B cell (primary cell): ENCODE measurements at places on chromosomes 2 and 18. TPM values are rescaled to one million over a fixed set of nuclear protein-coding genes. Genes with fewer than 3 reads are reported as not detected.

Gene UGT1A6
- total RNA-seq, result not detected in 2 replicates

Gene ITGAV
- 3.6 and 6.0 TPM in 2 replicates for total RNA-seq

Gene ADRA2B
- 0.27 and 0.36 TPM in 2 replicates for total RNA-seq

Gene EFR3B
- total RNA-seq, result 0.12 and 0.15 TPM in 2 replicates

Gene AOX1
- total RNA-seq, result 0.07 TPM in 1 of 2 replicates, not detected in the other

Gene SCN7A
- total RNA-seq, result not detected in 2 replicates

Gene ASB18
- not detected in 2 replicates for total RNA-seq

Gene SCN9A
- not detected in 2 replicates for total RNA-seq

Gene ZSWIM2
- total RNA-seq, result not detected in 2 replicates

Gene NPAS2
- total RNA-seq, result 0.12 TPM in 1 of 2 replicates, not detected in the other

Gene C2orf78
- not detected in 2 replicates for total RNA-seq

Gene TOGARAM2
- total RNA-seq, result 0.25 and 0.58 TPM in 2 replicates

Gene GAL3ST2
- total RNA-seq, result 0.51 TPM in 1 of 2 replicates, not detected in the other

Gene PKP4
- 13.3 and 13.5 TPM in 2 replicates for total RNA-seq

Gene GNLY
- total RNA-seq, result 4.2 and 4.3 TPM in 2 replicates

Gene UGT1A10
- not detected in 2 replicates for total RNA-seq

GRCh38 chr18:250685-251084, 17.2 kb downstream of the THOC1 start:
- no peak for DNase-seq

- no peak for DNase-seq
Observed at GRCh38 chr2:234447963-234448362, 48.9 kb downstream of the ARL4C start.

DNA sequence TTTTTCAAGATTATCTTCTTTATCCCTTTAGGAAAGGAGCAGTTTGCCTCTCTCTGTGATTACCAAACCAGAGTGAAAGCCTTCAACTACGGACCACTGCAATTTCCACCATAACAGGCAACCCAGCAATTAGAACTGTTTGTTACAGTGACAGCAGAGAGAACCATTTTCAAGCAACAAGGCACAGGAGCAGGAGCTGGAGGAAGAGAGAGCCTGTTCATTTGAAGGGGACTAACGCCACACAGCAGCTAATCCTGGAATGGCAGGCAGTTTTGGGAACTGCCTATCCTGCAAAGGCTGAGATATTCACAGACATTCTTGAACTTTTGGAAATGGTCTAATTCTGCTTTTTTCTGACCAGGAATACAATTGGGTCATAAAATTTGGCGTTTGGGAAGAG, 1541.9 kb upstream of the PIK3C3 start:
- no peak for DNase-seq

DNA sequence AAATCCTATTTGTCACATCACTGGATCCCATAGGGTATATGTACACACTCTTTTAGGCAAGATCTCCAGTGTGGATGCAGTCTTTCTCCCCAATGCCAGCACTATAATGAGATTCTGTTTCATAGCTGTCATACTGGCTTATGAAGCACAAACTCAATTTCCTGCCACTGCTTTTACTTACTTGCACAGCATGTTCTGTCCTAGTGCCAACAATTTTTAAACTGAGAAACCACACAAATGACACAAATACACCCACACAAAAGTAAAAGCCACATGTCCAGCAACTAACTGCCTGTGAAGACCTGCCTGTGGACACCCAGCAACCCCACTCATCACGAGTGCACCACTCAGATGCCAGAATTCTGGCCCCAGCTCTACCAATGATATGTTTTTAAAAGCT, 29.6 kb upstream of the RNU4ATAC start:
- DNase-seq, result no peak

- DNase-seq, result no peak
Observed at GRCh38 chr2:10188211-10188610, 65.7 kb downstream of the RRM2 start.

DNA sequence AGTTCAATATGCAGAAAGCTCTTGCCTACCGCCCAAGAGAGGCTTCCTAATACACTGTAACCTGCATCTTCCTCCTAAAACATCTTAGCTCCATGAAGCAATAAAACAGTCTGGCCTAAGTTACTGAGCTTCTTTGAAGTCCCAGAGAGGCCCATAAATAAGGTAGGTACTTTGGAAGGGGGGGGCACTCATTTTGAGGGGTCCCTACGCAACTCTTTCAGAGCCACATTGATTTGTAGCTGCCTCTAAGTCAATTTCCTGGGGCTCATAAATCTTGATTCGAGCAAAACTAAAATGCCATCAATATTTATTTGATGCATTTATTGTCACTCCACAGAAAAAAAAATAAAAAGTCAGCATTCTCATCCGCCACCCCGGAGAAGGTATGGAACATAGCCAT, 60.4 kb upstream of the SIX2 start:
- no peak for DNase-seq

DNA sequence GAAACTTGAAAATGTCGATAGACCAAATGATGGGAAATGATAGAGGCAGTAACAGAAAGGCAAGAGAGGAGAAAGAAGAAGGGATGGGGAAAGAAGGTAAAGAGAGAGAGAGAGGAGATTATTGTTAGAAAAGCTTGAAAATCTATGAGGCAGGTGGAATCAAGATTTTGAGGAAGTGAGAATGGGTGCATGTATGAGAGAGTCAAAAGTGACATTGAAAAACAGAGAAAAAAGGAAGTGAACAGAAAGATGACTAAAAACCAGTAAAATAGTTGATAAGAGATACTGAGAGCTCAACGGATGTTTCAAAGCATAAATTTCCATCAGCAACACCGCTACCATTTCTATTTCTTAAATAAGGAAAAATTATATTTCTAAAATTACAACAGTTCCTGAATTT, 327.4 kb upstream of the CWC22 start:
- peak; percentile 58 for DNase-seq

DNA sequence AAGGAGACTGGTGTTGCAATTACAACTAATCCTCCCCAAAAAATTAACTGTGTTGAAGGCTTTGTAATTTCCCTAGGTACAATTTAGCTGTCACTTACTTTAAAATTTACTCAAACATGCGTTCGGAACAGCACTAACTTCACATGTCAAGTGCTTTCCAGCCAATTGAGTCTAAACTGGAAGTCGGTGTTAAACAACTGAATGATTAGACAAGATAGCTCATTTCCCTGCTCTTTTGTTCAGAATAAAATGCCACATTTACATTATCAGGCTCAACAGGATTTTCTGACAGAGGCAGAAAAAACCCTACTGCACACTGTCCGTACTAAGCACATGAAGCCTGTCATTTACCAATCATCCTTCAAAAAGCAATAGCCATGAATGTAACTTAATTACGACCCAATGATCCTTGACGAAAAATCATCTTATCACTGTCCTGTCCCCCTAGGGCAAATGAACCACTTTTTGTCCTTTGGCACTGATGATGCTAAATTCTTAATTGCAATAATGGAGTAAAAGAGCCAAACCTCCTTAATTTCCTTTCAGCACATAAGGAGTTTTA, 56.0 kb downstream of the LRPPRC start:
- DNase-seq, result no peak

DNA sequence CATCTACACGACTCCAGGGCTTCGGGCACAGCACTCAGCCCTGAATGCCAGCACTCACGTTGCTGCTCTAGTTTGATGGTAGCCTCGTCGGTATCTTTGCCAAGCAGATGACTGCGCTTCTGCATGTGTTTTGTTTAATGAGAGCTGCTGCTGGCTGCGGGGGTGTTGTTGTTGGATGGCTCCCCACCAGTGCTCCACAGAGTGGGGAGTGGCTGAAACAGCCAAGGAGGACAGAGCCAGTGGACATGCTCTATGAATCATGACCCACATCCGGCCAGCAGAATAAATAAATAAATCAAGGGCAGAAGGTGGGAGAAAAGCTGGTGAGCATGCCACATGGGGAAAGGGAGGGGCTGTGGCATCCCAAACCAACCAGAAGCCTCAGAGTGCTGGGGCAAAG, 131.2 kb upstream of the SOX11 start:
- no peak for DNase-seq

GRCh38 chr18:8800445-8800844, 95.1 kb downstream of the MTCL1 start:
- DNase-seq, result no peak

DNA sequence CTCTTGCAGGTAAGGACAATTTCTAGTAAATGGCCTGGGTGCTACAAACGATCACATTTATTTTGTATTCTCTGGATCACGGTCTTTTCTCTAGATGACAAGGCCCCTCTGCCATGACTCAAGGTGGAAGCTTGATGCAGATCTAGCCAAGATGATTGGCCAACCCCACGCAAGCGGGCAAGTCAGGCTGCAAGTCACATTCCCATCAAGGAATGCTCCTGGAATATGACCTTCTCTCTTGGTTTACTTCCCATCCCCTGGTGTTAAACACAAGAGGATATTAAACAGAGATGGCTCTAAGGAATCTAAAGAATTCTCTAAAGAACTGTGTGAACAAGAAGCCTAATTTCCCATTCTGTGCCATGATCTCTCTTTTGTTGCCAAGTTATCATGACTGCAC, 97.3 kb upstream of the SERPINE2 start:
- no peak for DNase-seq

GRCh38 chr2:219453671-219454590, 19.3 kb downstream of the SPEG start:
- no peak for DNase-seq

- no peak for DNase-seq
Observed at GRCh38 chr2:26729311-26729710, 34.8 kb upstream of the SLC35F6 start.

GRCh38 chr2:235216901-235217300, 265.1 kb downstream of the SH3BP4 start:
- DNase-seq, result no peak

DNA sequence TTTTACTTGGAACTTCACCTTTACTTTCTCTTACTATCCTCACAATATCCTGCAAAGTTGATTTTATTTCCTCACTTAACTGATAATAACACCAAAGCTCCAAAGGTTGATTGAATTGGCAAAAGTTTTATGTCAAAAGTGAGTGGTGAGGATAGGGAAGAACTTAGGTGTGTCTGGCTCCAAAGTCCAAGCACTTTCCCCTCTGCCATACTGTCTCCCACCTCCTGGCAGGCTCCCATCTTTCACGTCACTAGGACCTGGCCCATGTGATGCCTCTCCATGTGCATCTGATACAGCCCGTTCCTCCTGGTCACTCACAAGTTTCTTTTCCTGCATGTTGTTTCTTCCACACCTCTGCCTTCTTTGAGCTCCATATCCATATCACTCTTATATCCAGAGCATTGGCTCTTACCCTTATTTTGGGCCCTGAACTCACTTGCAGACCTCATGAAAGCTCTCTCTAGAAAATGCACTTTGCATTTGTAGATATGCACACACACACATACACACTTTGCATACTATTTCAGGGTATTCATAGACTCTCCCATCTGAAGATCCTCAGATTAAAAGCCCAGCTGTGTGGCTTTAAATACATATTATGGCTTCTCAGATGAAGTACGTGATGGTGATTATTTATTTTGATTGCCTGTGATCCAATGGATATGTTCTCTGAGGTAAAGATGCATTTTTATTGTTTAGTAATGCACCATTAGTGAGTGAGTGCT, 12.3 kb downstream of the MEP1B start:
- no peak for DNase-seq

- DNase-seq, result no peak
Observed at GRCh38 chr2:10327896-10328669, 25.4 kb downstream of the HPCAL1 start.

- no peak for DNase-seq
Observed at GRCh38 chr2:233789554-233789953, 11.4 kb downstream of the MROH2A start.

DNA sequence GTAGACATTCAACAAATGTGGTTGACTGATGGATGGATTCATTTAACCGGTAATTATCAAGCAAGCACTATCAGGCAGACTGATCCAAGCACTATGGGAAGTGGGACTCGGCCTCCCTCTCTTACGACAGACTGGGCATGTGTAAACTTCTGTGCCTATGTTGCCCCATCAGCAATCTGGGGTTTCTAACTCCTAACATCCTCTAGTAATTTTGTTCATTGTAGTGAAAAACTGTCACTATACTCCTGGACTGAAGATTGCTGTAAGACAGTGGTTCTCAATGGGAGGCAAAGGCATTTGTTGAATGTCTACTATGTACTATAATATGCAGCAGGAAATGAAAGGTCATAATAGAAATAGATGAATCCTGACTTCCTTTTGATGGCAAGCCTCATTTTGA, 51.2 kb upstream of the CREB1 start:
- DNase-seq, result no peak

DNA sequence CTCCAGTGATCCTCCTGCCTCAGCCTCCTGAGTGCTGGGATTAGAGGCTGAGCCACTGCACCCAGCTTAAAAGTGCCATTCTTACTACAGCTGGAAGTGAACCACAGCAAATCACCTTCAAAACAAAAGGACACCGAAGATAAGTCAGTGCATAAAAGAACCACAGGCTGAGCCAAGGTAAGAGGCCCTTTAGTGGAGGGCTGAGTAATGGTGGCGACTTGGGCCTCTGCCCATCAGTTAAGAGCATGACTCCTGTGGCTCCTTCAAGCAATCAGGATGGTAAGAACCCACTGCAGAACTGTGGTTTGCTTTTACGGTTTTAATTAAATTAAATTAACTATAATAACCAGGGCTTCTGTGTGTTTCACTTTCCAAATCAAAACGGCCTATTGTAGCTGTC, 75.1 kb downstream of the CTAGE1 start:
- DNase-seq, result no peak

DNA sequence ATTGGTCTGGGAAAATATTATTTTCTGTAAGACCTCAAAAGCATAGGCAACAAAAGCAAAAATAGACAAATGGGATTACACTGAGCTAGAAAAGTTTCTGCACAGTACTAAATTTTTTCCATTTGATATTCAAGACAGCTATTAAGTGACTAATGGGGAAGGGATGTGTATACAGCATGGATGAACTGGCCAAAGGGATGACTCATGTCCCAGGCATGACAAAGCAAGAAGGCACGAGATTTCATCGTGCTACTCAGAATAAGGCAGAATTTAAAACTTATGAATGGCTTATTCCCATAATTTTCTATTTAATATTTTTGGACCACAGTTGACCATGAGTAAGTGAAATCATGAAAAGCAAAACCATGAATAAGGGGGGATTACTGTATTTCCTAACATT, 1250.1 kb upstream of the GYPC start:
- no peak for DNase-seq

DNA sequence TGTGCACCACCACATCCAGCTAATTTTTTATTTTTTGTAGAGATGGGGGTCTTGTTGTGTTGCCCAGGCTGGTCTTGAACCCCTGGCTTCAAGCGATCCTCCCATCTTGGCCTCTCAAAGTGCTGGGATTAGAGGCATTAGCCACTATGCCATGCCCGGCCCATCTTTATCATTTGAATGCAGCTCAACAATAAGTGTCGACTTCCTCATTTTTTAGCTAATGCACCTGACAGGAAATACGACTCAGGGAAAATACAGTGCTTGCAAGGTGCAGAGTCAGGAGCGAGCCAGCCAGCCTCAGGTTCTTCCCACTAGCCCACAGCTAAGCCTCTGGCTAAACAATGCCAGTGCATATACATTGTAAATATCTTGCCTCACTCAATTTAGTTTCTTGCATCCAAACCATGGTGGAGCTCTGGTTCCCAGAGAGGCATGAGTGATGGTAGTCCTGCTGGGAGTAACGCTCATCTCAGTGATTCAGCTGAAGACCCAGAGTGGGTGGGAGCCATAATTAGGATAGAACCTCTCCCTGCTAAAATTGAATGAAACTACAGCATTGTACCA, 135.0 kb downstream of the TGIF1 start:
- DNase-seq, result peak; percentile 82
